ENCODE measurements at places on chromosomes 5 and 9.
A peak's percentile ranks its signal among the peaks of the same experiment; 100 is the strongest.

DNA sequence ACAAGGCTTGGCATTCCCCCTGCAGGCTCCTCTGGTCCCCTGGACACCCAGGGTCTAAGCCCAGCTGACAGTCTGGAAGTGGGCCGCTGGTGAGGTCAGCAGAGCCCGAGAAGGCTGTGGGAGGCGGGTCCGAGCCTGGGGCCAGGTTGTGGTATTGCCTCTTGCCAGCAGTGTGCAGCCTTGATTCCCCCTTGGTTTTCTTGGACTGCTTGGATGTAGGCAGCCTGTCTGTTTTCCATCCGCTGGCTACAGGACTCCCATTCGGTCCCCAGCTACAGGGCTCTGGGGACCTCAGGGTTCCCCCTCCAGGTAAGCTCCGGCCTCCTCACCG lies 1.6 kb downstream of the AIF1L start:
- H3K4me3 ChIP-seq = peak overlapping the region; percentile 59
- no peaks in the 10 kb centered on the region for H3K36me3 ChIP-seq
- DNase-seq = peak; percentile 37

DNA sequence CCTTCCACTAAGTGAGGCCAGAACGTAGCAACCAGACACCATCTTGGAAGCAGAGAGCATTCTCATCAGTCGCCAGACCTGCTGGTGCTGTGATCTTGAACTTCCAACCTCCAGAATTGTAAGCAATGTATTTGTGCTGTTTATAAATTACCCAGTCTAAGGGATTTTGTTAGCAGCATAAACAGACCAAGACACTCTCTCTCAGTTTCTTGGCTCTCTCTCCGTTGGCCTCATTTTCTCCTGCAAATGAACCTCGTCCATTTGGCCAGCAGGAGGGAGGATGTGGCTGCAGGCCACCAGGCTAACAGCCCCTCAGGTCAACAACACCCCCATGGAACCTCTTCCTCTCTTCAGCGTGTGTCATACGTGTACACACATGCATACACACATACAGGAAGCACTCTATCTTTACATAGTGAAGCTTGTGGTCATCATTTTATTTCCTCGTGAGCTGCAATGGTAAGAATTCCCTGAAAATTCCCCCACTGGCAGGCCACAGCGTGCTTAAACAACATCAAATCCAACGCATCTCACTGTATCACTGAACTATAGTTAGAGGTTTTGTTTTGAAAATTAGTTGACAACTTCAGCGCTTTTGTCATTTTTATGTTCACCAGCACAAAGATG lies 62.8 kb upstream of the PPP1R26 start:
- no peak for DNase-seq
- no peak overlapping the region for H3K27ac ChIP-seq
- H3K4me1 ChIP-seq = no peaks in the 10 kb centered on the region
- no peaks in the 10 kb centered on the region for H3K36me3 ChIP-seq
- no peak overlapping the region for H3K4me3 ChIP-seq
- H3K27me3 ChIP-seq = peaks cover 33% of the 10 kb centered on the region

DNA sequence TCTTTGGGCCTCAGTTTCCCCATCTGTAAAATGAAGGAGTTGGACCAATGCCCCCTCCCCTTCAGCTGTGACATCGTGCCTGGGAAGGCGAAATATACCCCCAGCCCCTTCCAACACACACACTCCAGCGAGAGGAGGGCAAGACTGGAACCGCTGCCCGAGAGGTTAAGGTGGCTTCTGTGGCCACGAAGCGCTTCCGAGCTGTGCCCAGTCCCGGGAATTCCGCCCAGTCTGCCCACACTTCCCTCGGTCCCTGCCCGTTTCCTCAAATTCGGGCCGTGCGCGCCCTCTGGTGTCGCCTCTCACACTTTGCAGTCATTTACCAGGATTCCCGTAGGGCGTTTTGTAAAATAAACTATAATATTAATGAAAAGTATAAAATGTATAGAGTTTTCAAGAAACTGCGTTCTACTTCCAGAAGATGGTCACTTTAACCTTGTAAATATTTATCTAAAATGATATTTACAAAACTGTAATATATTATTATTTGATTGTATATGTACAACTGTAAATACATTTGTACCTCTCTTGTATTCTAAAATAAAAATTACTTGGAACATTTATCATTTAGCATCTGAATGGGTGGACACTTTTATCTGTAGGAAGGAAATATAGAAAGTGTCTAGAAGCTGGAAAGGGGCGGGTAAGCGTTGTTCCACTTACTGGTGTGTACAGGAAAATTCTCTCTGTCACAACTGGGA lies 11.0 kb upstream of the EXOSC2 start:
- H3K4me1 ChIP-seq = peaks cover 15% of the 10 kb centered on the region
- H3K27ac ChIP-seq = no peak overlapping the region
- H3K36me3 ChIP-seq = no peaks in the 10 kb centered on the region
- peak overlapping the region; percentile 75 for H3K4me3 ChIP-seq
- peak; percentile 81 for DNase-seq

GRCh38 chr5:61919920-61920319 lies 386.1 kb upstream of the KIF2A start:
- H3K36me3 ChIP-seq = no peaks in the 10 kb centered on the region
- peaks cover 13% of the 10 kb centered on the region for H3K27me3 ChIP-seq
- no peak for DNase-seq
- no peaks in the 10 kb centered on the region for H3K4me1 ChIP-seq
- H3K4me3 ChIP-seq = no peak overlapping the region

DNA sequence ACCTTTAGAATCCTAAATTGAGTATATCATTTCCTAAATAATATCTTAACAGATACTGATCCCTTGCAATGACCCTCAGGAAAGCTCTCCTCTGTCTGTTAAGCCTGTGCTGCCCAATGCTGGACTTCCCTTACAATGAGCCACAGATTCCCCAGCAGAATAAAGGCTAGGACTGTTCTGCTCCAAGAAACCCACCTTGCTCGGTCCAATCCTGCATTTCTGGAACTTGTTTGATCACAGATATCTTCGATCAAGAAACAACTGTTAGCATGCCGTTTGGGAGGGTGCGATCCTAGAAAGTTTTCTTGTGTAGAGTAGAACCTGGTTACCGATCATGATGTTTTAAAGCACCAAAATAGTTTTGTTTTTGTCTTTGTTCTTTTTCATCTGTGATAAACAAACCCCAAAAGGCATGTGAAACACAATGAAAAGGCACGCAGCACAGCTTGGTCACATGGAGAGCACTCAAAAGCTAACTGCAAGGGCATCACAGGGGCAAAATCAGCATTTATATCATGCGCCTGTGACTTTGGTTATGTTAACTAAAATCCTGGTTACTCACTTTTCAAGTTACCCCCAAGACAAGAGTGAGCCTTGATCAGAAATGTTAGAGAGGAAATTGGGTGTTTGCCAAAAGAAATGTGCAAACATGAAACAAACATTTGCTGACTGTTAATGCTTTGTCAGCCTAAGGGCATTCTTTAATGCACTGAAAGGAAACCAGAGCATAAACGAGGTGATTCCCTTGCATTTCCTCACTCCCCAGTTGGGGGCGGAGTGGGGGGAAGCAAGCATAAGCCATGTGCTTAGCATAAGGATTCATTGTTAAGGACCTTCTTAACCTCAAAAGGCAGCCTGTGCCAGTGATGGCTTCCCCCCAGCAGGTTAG lies 61.9 kb upstream of the ADAMTS16 start:
- H3K27me3 ChIP-seq = peaks cover 8% of the 10 kb centered on the region
- H3K4me1 ChIP-seq = no peaks in the 10 kb centered on the region
- no peak overlapping the region for H3K27ac ChIP-seq
- no peaks in the 10 kb centered on the region for H3K36me3 ChIP-seq
- H3K4me3 ChIP-seq = no peak overlapping the region
- DNase-seq = no peak

GRCh38 chr5:39570403-39571027 lies 145.7 kb upstream of the DAB2 start:
- no peaks in the 10 kb centered on the region for H3K27me3 ChIP-seq
- H3K36me3 ChIP-seq = no peaks in the 10 kb centered on the region
- DNase-seq = no peak
- no peak overlapping the region for H3K27ac ChIP-seq
- no peaks in the 10 kb centered on the region for H3K4me1 ChIP-seq

DNA sequence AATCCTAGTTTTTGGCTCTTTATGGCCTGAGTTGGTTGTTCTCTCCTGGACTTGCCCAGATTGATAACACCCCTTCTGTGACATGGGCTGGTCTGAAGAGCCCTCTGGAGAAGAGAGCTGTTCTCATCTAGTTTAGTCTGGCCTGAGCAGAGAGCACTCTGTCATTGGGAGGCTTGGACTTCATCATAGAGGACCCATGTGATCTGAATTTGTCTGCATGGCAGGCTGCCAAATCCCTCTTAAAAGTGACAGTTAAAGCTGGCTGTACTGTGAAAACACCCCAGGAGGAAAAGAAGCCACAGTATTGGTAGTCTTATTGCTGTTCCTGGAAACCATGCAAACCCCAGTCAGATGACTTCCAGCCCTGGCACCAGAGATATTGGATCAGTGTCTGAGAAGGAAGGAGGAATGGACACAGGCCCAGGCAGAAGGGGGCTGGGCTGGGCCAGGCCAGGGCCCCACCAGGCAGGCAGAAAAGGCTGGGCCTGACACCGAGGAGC lies 3.7 kb upstream of the WDR31 start:
- H3K27me3 ChIP-seq = no peaks in the 10 kb centered on the region
- no peak overlapping the region for H3K4me3 ChIP-seq

GRCh38 chr5:36647046-36647445 lies 40.6 kb downstream of the SLC1A3 start:
- no peaks in the 10 kb centered on the region for H3K27me3 ChIP-seq
- DNase-seq = no peak
- H3K27ac ChIP-seq = peak overlapping the region; percentile 62
- no peaks in the 10 kb centered on the region for H3K36me3 ChIP-seq
- H3K4me1 ChIP-seq = peaks cover 12% of the 10 kb centered on the region
- H3K4me3 ChIP-seq = no peak overlapping the region

All from heart right ventricle (tissue), 16 donors.